ENCODE measurements at places on chromosomes 12 and 14.

DNA sequence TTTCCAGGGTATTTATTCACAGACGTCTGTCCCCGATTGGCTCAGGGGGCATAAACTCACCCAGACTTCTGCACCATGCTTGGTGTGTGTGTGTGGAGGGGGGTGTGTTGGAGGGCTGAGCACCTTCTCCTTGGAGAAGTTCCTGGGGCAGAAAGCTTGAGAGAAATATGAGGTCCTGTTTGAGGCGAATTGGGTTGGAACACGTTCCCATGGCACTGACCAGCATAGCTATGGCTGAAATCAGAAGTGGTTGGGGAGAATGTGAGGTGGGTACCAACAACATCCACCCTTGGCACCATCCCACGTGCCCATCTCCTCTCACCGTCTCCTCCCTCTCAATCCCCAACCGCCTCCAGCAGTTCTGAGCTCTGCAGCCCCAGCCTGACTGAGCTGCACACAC, 16.0 kb upstream of the GPATCH2L start:
- no peak for DNase-seq

- DNase-seq = no peak
Measured at GRCh38 chr14:99099051-99099787, 172.8 kb downstream of the BCL11B start.

DNA sequence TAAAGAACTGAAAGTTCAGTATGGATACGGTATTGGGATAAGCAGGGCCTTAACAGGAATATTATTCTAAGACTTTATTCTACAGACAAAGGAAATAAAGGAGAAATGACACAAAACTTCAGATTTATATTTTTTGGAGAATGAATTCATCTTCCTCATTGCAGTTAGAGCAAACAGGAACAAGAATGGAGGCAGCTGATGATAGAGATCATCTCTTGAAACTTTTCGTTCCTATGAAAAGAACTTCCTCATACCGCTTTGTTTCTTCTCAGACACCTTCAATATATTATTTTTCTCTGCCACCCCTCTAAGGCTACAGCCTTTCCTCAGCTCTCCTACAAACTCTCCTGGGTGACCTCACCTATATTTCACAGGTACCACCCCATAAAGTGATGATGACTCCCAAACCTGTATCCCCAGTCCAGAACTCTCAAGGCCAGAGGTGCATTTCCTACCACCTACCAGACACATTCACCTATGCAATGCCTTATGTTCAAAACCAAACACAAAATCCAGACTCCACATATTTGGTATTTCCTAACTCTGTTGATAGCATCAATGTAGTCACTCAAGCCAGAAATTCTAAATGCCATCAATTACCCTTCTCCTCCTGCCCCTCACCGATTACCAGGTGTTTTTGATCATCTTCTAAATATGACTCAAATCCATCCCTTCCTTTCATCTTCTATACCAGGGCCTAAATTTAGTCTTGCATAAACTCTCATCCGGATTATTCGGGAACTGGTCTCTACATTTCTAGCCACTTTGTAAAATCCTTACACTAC, 7.4 kb downstream of the MAP4K5 start:
- DNase-seq = no peak

DNA sequence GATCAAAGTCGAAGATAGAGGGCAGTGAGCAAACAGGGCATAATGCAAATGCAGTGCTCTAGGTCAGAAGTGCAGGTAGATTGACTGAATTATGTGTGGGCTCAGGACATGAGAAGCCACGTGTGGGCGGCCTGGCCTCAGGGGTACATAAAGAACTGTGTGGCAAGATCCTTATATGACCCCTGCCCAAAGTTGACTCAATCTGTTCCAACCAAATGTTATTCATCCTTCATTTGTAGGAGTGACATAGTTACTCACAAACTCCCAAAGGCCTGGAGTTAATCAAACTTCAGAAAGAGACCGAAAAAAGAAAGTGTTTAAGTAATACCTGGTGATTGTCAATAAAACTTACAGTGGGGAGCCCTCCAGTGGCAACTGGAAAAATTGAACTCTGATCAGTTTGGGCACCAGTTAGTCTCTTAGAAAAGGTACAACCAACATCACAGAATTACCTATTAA, 150.4 kb upstream of the FAR2 start:
- no peak for DNase-seq

DNA sequence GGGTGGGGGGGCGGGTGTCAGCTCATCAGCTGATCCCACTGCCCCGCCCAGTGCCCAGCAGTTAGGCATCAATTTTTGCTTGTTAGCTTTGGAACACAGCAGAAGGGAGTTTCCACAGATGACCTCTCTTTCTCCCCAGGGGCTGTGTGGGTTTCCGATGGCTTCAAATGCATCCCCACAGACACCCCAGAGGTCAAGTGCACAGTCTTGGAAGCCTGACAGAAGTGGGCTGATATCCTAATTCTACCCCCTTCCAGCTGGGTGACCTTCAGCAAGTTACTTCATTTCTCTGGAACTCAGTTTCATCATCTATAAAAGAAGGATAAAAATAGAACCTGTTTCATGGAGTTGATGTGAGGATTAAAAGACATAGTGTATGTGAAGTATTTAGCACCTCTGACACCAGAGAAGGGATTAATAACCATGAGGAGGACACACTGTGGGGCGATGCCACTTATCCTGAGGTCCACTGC, 22.0 kb downstream of the TTC9 start:
- no peak for DNase-seq

- DNase-seq = no peak
Measured at GRCh38 chr14:24270537-24271133, 762 bp downstream of the RABGGTA start.

GRCh38 chr12:13106666-13107065, 3.2 kb upstream of the GSG1 start:
- DNase-seq = no peak
